ENCODE measurements at places on chromosomes 2 and 18.

DNA sequence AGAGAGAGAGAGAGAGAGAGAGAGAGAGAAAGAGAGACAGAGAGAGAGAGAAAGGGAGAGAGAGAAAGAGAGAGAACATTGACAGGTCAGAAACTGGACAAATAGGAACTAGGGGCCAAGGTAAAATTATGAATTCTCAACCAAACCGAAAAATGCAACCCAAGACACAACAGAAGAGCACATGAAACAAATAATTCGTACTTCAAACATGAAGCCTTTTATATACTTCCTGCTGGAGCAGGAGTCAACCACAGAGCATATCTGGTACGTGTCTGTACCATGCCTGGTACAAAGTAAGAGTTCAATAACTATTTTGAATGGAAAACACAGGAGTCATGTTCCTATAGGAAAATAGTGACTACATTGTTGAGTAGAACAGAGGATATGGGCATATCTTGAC is 6.5 kb upstream of the VPS54 start:
- DNase-seq, result no peak

DNA sequence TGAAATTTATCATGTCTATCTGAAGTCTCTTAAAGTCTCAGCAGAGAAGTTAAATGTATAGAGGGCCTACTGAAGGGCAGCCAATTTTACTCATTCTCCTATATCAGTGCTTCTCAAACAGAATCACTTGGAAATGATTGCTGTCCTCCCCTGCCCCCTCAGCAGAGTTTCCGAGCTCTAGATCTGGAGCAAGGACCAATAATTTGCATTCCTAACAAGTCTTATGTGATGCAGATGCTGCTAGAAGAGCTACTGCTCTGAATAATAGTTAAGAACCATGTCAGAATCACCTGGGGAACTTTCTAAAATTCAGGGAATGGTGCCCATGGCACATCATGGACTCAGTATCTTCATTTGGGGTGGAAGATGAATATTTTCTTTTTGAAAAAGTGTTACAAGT is 105.6 kb upstream of the EPHA4 start:
- DNase-seq, result no peak

- no peak for DNase-seq
These were observed 301.0 kb downstream of the STK39 start for GRCh38 chr2:167946441-167946841.

GRCh38 chr18:25896178-25896780 is 194.1 kb downstream of the SS18 start:
- DNase-seq, result peak; percentile 15

- no peak for DNase-seq
These were observed 848 bp downstream of the FAM124B start for GRCh38 chr2:224400886-224401632.

- DNase-seq, result no peak
These were observed 252.2 kb downstream of the KLHL29 start for GRCh38 chr2:23637011-23637778.

GRCh38 chr2:226673314-226673723 is 126.3 kb downstream of the IRS1 start:
- DNase-seq, result no peak

Data from stimulated activated CD4-positive, alpha-beta T cell treated with anti-CD3 and anti-CD28 coated beads, Interleukin-2, amount 100 ng/mL, for 48 hours (primary cell).